Left lung (tissue), 14 donors: ENCODE measurements at places on chromosomes 11 and 22.

GRCh38 chr11:71935338-71935925, 6.6 kb downstream of the RNF121 start:
- no peak for DNase-seq

DNA sequence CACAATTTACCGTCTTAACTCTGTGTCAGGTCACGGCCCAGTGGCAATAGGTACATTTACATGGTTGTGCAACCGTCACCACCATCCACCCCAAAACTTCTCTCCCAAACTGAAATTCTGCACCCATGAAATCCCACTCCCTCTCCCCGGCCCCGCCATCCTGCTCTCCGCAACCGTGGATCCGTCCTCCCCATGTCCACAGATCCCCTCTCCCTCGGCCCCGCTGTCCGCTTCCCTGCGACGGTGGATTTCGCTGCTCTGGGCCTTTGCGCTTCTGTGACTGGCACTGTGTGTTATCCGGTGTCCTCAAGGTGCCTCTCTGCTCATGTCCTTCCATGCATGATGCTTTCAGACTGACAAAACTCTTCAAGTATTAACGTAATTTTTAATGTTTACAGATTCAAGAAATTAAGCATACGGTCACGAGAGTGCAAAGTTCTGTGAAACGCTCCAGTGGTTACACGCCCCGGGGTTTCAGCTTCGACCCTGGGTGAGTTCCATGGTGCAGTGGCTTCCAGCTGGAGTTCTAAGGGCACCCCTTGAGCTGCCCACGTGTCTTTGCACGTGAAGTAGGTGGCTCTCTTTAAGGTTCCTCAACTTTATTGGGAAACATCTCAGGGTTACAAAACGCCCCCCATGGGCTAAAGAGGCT, 76.4 kb downstream of the KCNQ1 start:
- DNase-seq, result peak; percentile 25

GRCh38 chr11:662689-663274, 25.7 kb downstream of the DRD4 start:
- DNase-seq, result peak; percentile 58

DNA sequence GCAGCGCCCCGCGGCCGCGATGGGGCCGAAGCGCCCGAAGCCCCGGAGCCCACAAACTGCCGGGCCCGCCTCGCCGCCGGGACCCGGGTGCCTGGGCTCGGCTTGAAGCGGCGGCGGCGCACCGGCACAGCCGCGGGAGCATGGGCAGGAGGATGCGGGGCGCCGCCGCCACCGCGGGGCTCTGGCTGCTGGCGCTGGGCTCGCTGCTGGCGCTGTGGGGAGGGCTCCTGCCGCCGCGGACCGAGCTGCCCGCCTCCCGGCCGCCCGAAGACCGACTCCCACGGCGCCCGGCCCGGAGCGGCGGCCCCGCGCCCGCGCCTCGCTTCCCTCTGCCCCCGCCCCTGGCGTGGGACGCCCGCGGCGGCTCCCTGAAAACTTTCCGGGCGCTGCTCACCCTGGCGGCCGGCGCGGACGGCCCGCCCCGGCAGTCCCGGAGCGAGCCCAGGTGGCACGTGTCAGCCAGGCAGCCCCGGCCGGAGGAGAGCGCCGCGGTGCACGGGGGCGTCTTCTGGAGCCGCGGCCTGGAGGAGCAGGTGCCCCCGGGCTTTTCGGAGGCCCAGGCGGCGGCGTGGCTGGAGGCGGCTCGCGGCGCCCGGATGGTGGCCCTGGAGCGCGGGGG, 346 bp downstream of the FJX1 start:
- DNase-seq, result peak; percentile 81

DNA sequence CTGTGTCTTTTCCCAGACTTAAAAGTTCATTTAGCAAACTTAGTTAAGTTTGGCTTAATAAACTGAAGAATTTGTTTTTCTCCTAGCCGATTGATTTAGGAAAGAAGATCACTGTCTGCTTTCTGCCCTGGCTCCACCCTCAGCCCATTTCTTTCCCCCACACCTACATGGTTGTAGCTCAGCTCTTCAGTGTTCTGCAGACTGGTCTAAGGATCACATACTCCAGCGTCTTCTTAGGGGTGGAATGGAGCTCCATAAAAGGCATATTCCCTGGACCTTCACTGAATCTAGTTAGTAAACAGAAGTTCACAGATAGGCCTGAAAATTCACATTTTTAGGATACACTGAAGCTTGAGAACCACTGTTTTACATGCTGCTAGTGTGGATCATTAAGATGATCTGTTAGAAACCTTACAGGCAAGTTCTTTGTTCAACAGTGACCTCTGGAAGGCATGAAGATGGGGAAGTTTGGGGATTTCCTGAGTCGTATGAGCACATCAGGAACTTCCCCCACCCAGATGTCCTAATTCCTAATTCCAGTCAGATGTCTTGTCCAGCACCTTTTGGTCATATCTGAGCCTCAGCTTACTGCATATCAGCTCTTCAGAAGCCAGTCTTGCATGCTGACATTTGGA, 16.8 kb downstream of the PIWIL4 start:
- DNase-seq, result no peak

- DNase-seq, result peak; percentile 80
Measured at GRCh38 chr22:24894998-24895397, 51.5 kb downstream of the LHFPL7 start.

DNA sequence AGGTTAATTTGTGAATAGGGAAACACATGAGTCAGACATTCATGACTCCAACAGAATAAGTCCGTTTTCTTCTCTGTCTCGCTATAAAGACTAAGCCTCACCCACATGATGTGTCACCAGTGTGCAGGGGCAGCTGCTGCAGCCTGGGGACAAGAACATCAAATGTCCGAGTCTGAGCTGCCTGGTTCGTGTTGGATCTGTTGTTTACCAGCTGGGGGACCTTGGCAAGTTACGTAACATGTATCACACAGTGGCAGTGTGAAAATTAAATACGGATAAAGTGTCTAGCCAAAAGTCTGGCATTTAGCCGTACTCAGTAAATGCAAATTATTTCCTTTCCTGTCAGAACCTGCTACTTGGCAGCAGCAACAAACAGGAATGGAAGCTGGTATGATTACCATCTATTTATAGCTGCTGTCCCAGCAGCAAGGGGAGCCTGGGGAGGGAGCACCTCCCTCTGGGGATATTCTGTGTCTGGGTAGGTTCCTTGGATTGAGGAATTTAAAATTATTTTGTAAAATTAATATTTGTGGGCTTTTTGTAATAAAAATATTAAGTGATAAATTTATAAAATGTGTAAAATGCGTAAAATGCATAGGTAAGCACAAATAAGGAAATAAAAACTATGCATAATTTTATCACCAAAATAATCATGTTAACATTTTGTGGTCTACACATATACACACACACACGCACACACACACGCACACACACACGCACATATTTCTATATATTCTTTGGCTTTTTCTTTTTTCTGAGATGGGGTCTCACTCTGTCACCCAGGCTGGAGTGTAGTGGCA, 1.3 kb upstream of the CLDN25 start:
- DNase-seq, result no peak

DNA sequence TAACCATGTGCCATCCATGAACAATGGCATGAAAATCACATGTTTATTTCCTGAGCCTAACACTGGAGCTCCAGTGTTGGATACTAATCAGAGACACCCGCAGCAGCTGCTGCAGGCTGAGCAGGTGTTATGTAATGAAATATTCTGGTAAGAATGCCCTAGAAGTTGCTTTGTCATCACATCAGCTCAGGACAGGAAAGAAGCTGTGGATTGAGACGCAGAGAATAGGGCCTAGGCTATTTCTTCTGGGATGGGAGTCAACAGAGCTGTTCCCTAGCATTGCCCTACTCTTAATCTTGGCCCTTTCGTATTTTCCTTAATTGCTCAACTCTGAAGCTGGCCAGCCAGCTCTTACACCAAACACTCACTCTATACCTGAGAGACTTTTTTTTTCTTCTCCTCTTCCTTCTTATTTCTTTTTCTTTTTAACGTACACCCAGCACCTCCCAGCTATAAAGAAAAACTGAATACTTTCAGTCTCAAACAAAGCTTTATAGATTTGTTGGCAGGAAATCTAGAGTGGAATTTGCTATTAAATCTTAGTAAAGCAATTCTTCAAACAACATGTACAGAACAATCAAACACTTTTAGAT, 31.9 kb downstream of the RASSF10 start:
- DNase-seq, result no peak

GRCh38 chr11:45087086-45087899, 59.1 kb upstream of the PRDM11 start:
- no peak for DNase-seq

DNA sequence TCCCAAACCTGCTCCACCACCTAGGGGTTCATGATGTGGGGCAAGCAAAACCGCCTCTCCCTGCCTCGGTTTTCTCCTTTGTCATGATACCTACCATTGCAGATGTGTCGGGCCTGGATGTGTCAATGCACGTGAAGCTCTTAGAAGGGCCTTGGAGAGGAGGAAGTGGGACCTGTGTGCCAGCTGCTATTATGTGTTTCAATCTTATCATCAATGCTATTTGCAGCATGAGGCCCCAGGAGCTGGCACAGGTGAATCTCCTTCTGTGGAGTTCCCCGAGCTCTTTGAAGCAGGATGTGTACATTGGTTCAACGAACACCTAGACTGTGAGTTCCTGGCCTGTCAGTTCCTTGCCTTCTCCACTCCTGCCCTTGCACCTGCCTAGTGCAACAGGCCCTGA, 331.6 kb downstream of the CTTN start:
- DNase-seq, result no peak

DNA sequence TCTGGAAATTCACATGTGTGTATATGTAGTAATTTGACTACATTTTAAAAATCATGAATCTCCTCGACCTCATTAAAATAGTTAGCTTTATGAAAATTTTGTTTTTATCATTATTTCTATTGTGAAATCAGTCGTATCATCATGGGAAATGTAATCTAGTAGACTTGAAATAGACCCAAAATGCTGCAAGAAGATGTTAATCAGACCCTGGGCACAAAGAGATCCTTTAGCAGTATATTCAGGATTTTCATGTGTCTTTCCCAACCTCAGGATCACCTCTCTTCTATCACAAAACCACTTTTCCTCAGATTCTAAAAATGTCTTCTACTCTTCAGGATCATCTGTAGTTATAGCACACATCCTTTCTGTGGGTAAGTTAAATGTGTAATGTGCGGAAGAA, 74.9 kb upstream of the ADSL start:
- no peak for DNase-seq

DNA sequence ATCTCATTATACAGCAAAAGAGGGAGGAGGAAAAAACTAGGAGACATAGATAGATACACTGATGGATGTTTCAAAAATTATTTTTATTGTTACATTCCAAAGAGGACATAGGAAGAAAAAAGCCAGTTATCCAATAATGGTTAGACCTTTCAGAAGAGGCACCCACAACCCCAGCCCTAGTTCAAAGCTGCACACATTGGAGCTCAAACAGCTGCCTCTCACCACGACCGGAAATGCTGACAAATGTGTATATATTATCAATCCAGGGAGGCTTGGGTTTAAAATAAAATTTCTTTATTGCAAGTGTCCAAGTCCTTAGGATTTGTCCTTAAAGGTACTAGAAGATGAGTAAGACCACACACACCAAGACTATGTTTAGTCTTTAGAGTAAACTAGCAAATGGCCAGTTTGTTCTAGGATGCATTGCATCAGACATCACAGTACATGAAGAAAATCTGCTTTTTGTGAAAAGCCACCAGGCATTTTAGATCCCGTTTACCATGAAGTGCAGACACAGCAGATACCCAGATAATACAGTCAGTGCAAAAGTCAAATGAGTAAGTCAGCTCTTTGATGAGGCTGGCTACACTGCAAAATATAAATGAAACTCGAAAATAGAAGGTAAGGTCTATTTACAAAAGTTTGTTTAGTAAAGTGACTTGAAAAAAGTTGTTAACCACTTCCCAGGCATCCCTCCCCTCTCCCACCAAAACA, 4.6 kb upstream of the ASCL3 start:
- DNase-seq, result no peak

GRCh38 chr11:102121329-102121728, 11.1 kb downstream of the YAP1 start:
- no peak for DNase-seq

GRCh38 chr11:70594031-70594430, 195.7 kb downstream of the CTTN start:
- DNase-seq, result no peak

DNA sequence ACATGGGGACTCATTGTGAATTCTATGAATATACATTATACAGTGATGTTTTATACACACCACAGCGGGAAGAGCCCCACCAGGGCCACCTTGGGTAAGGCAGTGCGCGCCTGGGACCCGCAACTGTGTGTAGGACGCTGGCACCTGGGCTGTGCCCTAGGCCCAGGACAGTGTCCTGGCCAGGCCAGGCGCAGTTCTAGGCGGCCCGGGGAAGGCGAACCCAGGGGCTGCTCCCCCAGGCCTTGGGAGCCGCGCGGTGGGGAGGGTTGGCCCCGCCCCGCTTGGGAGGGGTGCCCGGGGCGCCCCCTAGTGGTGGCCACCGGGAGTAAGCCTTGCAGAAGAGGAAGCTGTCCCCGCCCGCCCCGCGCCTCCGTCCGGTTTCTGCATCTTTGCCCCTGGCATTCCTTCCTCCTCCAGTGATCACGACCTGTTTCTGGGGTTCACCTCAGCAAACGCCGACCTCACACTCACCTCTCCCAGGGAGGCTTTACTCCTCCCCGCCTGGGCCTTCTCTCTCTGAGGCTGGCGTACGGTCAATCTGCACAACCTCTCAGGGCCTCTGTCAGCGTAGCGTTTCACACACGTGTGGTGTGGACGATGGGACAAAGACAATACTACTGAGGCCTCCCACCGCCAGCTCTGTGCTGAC, 9.5 kb upstream of the EHD1 start:
- DNase-seq, result peak; percentile 66

DNA sequence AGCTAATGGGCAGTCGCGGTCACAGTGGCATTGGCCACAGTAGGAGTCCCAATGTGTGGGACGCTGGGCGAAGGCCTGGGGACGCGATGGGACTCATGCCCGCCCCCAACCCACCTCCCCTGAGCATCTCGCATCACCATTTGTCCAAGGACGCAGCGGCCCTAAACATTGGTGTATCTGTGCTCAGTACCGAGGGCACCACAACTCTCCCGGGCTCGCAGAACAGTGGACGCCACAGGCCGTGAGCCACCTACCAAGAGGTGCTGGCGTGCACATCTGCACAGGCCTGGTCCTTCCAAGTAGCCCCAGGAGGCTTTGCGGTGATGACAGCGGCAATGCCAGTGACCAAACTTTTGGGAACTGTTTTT, 27.3 kb downstream of the RRP7A start:
- no peak for DNase-seq

DNA sequence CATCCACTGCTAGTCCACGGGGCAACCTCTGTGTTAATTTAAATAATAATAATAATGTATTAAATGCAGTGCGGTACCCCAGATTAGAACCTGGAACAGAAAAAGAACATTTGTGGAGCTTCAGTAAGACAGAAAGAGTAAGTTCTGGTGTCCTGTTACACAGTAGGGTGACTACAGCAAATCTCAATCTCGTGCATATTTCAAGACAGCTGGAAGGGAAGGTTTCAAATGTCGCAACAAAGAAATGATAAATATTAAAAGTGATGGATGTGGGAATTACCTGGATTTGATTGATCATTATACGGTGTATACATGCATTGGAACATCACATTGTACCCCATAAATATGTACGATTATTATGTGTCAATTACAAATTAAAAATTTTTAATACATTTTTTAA, 1.7 kb upstream of the RAC2 start:
- DNase-seq, result no peak
